ENCODE measurements at places on chromosomes 12 and 14. TPM values are rescaled to one million over a fixed set of nuclear protein-coding genes. Genes with fewer than 3 reads are reported as not detected.

CIT gene
- 37.0 TPM for total RNA-seq

LMNTD1 gene
- total RNA-seq, result not detected

GPR162 gene
- total RNA-seq, result 13.5 TPM

IL22 gene
- total RNA-seq, result not detected

ALKBH2 gene
- 22.1 TPM for total RNA-seq

BRF1 gene
- 59.5 TPM for total RNA-seq

LRRC10 gene
- not detected for total RNA-seq

PARPBP gene
- total RNA-seq, result 11.2 TPM

CCDC175 gene
- 1.5 TPM for total RNA-seq

LHX5 gene
- not detected for total RNA-seq

IL31 gene
- not detected for total RNA-seq

All from metanephros (tissue), 2 donors.